Stimulated activated CD4-positive, alpha-beta T cell treated with anti-CD3 and anti-CD28 coated beads, Interleukin-1b, Interleukin-23, amount 100 ng/mL, for 4 hours (primary cell): ENCODE measurements at places on chromosomes 2 and 18.

DNA sequence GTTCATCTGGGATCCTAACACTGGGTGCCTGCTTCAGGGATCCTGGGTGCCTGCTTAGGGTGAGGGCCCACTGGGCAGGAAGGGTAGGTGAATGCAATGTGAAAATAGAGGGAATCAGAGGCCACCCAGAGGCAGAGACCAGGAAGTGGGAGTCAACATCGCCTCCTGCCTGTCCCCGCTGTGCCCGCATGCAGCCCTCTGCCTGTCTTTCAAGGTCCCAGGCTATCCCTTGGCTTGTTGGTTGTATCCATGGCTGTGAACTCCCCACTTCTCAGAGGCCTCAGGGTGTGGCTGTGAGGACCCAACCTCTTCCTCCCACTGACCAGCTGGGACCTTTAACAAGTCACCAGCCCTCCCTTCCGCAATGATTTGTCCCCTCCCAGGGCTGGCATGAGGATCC lies 26.5 kb downstream of the PSD4 start:
- no peak for DNase-seq

- no peak for DNase-seq
Observed at GRCh38 chr2:124354466-124354865, 329.4 kb downstream of the CNTNAP5 start.

- no peak for DNase-seq
Observed at GRCh38 chr2:27096748-27097297, 10.3 kb downstream of the KHK start.

GRCh38 chr18:26307161-26307773 lies 81.0 kb downstream of the TAF4B start:
- DNase-seq: no peak

DNA sequence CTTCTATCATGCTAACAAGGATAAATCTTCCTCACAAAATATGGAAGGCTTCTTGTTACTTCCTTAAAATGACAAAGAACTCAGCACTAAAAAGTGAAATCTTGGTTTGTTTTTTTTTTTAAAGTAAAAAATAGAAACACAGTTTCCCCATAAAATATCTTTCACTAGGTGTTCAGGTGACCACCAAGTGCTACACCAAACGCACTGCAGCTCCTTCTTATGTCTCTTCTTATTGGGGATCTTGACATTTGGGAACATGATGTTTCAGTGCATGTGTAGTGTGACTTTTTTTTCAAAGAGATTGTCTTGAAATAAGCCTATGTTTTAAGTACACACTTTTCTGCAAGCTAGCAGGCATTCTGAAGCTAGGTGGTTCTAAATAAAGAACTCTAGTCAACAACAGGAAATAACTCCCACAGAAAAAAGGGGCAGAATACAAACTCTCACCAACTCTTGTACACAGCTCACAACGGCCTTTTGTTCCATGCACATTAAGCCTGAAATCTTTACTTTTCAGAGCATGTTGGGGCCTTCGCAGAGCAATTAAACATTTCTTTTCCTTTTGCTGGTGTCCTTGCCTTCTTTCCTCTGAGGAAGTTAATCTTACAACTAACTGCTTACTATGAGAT lies 13.2 kb upstream of the SERTAD2 start:
- no peak for DNase-seq

DNA sequence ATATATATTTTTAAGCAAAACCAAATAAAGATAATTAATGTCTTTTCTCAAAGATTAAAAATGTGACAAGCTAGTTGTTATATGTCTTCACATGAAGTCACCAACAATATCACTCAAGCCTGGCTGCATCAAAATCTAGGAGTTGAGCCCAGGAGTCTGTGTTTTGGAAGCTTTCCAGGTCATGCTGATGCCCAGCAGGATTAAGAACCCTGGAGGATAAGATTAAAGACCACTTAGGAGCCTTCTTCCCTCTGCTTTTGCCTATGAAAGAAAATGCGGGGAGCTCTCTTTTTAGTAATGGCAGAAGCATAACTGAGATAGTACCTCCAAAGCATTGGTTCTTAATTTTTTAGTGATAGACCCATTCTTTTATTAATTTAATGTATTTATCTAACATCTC lies 157.4 kb downstream of the ASXL3 start:
- no peak for DNase-seq

GRCh38 chr18:389658-390357 lies 110.7 kb downstream of the COLEC12 start:
- DNase-seq: no peak

DNA sequence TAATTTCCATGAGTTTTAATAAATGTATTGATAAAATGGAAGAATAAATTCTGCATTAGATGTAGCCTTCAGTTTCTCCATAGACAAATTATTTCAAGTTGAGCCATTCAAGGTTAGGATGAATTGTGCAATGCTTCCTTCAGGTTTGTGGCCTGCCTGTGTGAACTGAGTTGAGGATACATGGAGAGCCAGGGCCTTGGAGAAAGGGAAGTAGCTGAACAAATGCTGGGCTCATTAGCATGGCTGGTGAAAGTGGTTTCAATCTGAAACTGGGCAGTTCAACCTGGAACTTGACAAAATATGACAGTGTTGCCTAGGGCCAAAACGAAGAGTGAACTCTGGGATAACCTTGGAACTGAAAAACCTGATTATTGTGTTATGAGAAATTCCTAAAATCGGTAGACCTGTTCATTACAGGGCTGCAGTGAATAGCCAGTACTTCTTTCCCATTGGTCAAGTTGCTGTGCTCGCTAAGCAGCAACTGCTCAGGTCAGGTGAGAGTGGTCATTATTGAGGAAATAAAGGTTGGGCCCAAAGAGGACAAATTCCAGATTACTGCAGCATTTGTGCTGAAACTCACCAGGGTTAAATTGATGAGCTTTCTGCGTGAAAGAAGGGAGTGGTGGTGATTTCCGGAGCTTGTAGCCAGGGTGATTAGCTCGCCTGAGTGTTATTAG lies 12.7 kb downstream of the INPP1 start:
- DNase-seq: no peak

DNA sequence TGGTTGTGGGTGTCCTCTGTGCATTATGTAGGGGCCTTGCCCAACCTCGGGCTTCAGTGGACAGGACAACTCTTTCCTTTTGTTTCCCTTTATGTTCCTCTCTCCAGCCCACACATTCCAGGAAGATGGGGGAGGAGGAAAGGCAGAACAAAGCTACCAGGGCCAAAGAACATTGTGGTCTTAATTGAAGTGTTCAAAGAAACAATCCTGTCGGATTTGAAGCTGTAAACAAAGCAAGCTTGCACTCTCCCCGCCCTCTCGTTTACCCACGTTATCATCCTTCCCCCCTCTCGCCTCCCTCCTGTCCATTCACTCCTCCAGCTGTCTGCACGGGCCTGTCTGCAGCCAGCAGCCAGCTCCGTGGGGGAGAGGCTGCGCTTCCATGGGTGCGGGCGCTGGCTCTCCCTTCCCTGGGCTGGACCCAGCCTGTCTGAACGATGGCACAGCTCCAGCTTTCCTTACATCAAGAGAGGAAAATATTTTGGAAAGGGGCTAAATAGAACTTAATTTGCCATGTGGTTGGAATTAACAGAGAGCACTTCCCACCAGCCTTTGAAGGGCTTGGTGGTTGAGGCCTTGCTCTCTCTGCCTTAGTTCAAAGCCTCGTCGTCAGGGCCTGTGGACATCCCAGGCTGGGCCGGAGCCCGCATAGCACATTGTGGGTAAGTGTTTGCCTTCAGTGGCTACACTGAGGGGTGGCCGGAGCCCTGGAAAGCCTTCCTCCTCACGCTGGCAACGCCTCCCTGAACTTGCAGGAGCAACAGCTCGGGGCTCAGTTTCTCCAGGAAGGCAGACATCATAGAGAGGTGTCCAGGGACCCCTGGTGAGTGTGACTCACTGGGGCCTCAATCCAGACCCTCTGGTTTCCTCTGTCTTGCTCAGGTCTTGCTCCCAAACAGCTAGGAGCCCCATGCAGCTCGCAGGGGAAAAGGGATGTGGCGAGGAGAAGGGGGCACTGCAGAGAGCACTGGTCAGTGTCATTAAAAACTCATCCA lies 60.6 kb upstream of the HS6ST1 start:
- no peak for DNase-seq

DNA sequence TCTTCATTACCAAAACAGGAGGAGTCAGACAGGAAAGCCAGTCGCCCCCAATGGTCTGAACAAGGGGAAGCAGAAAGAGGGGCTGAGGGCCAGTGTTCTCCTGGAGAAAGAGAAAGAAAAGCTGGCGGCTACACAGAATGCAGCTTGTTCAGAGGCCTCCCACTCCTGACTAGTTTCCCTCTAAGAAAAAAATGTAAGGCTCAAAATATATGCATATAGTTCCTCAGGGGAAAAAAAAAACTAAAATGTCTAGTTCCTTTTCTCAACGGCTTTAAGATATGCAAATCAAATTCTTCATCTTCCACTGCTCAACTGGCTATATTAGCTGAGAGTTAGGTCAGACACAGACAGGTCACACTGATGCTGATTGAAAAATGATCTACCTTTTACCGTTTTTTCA lies 18.6 kb downstream of the MBOAT2 start:
- no peak for DNase-seq

DNA sequence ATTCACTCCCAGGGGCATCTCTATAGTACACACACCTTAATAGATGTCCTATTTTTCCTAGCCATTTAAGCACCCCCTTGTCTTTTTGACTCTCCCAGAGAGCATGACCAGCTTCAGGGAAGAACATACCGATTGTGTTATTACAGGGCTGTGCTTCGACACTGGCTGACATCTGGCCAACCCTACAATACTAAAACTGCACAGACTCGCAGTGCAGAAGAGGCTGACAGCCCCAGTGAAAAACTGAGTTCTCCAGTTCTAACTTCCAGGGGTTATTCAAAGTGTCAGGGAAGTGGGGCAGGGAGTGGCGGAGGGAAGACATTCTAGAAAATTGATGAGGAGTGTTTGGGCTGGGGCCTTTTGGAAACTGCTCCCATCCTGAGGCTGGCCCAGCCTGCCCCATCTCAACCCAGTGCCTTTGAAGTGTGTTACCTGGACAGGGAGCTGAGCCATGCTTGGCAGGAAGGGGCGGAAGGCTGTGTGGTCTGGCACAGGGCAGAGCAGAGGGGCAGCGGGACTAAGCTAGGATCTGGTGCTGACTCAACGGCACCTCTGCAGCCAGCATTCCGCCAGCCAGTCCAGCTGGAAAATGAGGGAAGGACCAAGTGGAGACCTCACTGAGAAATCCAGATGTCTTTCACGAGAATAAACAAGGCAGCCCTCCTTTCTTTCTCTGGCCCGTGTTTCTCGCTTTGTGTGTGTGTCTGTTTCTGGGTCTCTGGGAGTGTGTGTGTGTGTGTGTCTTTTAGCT lies 15.4 kb upstream of the IGFBP5 start:
- no peak for DNase-seq

- DNase-seq: no peak
Observed at GRCh38 chr2:43484323-43484930, 111.4 kb downstream of the THADA start.
